ENCODE measurements at places on chromosomes 2 and 18.

- DNase-seq: no peak
Measured at GRCh38 chr18:32418148-32418547, 52.5 kb downstream of the GAREM1 start.

- no peak for DNase-seq
Measured at GRCh38 chr2:131394147-131394931, 30.4 kb upstream of the RAB6D start.

GRCh38 chr2:86037795-86038192 lies 67.9 kb downstream of the POLR1A start:
- no peak for DNase-seq

- no peak for DNase-seq
Measured at GRCh38 chr2:229795058-229795457, 80.7 kb upstream of the DNER start.

DNA sequence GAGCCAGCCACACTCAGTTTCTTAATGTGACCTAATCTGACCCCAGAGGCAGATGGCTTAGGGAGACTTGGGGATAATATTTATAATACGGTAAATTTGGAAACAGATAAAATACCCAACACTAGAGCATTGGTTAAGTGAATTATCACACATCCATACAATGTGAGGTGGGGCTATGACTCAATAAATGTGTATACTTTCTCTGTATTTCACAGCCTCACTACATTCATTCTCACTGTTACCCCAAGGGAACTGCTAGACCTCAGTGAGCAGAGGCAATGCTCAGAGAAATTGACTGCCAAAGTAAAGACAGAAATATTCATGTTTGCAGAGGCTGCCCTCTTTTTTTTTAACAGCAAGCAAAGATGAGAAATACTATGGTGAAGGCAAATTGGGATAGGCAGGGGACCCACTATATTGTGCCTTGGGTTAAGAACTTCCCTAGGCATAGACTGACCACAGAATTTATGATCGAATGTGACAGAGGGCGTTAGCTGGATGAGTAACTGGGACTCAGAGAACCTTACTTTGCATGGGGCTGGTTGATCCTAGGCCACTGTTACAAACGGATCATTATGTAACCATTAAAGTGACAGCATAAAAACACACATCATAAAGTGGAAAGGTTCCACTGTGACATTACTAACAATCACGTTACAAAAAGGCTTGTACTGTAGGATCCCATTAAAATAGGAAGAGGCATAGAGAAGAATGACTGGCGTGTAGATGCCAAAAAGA lies 246.0 kb upstream of the LYPD1 start:
- DNase-seq: no peak

- DNase-seq: no peak
Measured at GRCh38 chr18:25814841-25815458, 275.5 kb downstream of the SS18 start.

GRCh38 chr2:238083919-238084318 lies 16.2 kb upstream of the ESPNL start:
- no peak for DNase-seq

Data from stimulated activated CD8-positive, alpha-beta memory T cell treated with anti-CD3 and anti-CD28 coated beads, Interleukin-2, amount 100 ng/mL, for 1 hour (primary cell).